ENCODE measurements at places on chromosomes 2 and 18.

DNA sequence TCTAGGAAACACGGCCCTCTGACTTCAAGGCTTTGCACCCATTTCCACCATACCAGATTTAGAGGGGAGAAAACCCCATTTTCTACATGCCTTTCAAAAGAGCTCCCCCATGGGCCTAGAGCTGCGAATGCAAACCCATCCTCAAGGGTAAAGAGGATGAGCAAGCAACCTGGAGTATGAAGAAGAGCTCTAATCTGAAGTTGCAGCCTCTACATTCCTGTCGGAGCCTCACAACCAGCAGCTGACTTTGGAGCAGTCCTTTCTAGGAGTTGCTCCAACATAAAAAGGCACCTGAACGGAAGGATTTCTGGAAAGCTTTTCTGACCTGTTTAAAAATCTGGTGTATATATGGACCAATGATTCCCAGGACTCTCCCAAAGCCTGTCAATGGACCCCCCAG lies 81.4 kb upstream of the POMC start:
- DNase-seq: no peak

GRCh38 chr2:136059036-136059472 lies 58.9 kb downstream of the CXCR4 start:
- DNase-seq: no peak

- no peak for DNase-seq
These were observed 49.3 kb downstream of the GPR39 start for GRCh38 chr2:132465917-132466316.

GRCh38 chr18:61295153-61295552 lies 38.1 kb upstream of the CDH20 start:
- DNase-seq: no peak

DNA sequence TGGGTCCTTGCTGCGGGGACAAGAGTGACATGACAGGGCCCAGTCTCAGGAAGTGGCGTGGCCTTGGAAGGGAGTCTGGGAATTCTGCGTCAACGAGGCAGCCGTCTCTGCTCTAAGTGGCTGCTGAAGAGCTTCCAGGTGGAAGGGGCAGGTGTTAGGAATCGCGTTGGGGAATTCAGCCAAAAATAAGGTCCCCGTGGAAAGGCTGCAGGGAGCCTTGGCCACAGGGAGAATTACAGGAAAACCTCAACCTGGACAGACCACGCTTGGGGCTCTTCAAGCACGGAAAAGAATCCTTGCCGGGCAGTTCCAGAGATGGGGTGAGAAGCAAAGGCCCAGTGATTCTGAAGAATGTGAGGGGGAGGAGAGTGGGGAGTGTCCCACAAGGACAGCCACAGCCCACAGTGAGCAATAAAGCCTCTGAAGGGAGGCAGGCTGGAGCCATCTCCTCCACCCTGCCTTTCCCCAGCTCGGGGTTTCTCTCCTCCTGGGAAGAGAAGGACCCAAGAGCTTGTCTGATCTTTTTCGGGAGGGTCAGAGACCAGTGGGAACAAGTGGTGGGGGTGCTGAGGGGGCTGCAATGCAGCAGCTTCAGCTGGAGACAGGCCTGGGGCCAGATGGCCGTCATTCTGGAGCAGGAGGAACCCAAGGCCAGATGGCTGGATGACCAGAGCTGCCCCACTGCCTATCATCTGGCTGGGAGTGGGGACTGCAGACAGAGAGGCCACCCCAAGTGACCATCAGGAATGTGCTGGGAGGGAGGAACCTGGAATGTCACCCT lies 106.4 kb upstream of the SMAD2 start:
- no peak for DNase-seq

DNA sequence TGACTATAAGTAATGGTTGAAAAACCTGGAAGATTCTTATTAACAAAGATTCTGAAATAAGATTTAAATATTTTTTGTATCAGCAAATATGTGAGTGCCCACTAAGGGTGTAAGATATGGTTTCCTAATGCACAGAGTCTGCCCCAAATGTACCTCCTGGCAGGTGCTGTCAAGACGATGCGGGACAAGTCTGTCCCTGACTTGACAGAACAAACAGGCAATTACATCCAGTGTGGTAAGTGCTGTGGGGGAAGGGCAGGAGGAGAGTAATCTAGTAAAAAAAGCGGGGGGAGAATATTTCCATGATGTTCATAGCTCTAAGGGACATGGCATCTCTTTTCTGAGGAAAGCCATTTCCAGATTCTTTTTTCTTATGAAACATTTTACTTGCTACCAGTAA lies 127.5 kb downstream of the COL4A4 start:
- no peak for DNase-seq

- no peak for DNase-seq
These were observed 23.1 kb downstream of the MXD1 start for GRCh38 chr2:69937968-69938367.

- DNase-seq: no peak
These were observed 51.9 kb upstream of the SEMA4C start for GRCh38 chr2:96921561-96922319.

- DNase-seq: no peak
These were observed 48.4 kb downstream of the DCDC2C start for GRCh38 chr2:3751806-3752205.

- DNase-seq: no peak
These were observed 5.7 kb downstream of the SERPINB8 start for GRCh38 chr18:63975628-63976027.

DNA sequence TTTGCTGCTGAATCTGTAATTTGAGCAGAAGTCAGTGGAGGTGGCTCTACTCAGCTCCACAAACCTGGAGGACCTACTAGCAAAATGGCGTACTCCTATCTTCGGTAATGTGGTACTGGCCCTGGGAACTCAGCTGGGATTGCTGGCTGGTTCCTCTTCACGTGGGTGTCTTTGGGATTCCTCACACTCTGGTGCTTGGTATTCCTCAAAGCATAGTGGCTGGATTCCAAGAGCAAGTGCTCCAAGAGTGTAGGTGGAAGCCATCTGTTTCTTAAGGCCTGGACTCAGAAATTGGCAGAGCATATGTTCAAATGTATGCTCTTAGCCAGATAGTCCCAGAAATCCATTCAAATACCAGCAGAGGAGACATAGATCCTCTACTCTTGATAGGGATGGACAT lies 281.9 kb upstream of the CDH7 start:
- DNase-seq: no peak

- no peak for DNase-seq
These were observed 1.6 kb upstream of the EPC2 start for GRCh38 chr2:148642891-148643416.

DNA sequence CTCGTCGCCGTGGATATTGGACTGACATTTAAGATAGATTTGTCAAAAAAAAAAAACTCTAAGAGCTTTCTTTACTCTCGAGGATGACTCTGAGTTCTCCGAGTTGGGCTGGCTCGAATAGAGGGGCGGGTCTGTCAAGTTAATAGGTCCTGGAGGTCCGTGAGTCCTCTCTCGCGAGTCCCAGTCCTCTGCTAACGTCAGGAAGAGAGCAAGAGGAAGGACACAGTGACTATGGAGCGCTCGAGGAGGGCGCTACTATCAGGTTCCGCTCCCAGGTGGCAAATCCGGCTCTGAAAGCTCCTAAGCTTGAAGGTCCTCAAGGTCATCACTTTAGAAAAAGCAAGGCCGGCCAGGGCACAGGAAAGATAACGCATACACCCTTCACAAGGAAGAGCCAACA lies 404 bp upstream of the AKAIN1 start:
- no peak for DNase-seq

DNA sequence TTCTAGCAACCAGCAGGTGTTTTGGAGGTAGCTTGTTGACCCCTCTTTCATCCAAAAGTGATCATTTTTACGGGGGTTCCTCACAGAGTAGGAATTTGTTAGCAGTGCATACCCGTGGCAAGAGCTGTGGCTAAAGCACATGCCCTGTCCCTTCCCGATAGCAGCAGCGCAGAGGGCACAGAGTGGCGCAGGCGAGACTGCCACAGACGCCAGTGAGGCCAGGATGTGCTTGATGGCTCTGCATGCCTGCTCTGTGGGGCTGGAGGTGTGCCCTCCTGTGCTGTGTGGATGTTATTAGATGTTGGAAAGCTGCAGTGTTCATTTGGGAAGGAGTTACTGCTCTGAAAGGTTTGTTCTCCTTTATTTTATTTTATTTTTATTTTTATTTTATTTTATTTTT lies 153.6 kb downstream of the FAM210A start:
- no peak for DNase-seq

- no peak for DNase-seq
These were observed 37.7 kb upstream of the TBC1D8 start for GRCh38 chr2:101188683-101189405.

DNA sequence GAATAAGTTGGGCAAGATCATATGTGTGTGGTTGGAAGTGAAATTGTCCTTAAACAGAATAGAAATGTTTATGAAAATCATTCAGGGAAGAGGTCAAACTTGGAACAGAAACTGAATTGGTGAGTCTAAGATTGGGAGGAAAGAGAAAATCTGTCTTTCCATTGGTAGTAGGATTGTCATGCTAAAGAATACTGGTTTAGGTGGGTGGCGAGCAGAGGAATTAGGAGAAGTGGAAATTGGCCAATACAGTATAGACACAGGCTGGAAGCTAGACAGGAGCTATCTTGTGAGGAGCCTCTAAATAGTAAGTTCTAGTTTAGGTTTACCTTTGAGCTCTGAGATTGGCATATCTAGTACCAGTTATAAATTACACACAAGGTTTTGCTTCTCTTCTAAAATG lies 80.9 kb upstream of the KYNU start:
- no peak for DNase-seq

- DNase-seq: no peak
These were observed 106.3 kb downstream of the SLC4A3 start for GRCh38 chr2:219733746-219734145.

- DNase-seq: no peak
These were observed 6.4 kb downstream of the FN1 start for GRCh38 chr2:215429424-215429823.

DNA sequence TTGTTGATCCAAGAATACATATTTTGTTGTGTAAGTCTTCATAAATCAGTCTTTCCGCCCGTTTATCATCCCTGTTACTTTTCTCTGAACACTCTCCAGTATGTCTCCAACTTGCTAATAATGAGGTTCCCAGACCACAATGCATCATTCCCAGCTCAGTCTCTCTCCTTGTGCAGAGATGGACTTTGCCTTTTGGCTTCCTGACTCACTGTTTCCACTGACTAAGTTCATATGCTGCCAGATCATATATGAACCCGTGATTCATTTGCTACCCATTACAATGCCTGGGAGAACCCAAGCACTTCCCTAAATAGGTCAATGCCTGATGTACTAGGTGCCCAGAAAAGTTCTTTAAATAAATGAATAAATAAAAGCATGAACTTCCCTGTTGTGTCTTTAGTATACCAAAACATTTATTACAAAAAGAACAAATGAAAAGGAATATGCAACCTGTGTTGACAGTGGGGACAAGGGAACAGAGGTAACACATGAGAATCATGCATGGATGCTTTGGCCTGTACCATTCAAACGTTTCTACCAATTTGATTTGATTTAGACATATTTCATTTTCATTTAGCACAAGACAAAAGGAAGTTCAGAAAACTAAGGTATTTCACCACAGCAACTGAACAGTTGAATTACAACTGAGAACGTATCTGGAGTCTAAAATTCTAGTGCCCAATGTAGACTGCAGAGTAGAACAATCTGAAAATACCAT lies 215.4 kb upstream of the HNRNPA3 start:
- DNase-seq: no peak

DNA sequence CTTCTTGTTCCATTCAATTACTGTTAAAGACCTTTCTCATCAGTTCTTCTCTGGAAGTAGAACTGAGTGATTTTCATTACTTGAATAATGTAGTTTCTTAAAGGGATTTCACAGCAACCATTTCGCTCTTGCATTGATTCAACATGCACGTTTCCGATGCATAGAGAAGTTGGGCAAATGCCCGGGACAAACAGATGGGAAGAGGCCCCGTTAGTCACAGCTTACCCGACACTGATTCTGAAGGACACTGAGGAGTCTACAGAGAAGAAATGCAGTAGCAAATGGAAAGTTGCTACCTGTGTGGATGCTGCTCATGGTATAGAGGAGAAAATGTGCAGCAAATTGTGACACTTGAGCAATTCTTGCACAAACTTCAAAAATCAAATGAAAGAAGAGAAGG lies 32.3 kb upstream of the GCG start:
- no peak for DNase-seq

GRCh38 chr18:79818036-79818435 lies 20.3 kb downstream of the KCNG2 start:
- no peak for DNase-seq

DNA sequence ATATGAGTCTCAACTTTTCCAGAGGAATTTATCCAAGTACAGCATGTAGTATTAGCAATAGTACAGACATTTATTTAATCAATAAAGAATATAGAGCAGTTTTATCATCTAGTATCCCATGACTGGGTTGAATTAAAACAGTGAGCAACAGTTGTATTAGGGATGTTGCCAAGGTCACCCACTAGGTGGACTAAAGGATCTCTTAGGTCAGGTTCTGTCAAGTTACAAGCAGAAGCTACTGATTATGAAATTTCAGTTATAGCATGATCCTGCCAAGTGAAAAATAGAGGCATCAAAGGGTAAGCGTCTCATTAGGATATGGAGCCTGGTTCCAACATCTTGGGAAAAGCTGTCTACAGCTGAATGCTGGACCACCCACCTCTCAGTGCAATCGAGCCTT lies 52.1 kb upstream of the LAPTM4A start:
- DNase-seq: no peak

GRCh38 chr18:68942230-68942629 lies 144.3 kb downstream of the CCDC102B start:
- DNase-seq: no peak

- DNase-seq: no peak
These were observed 85.0 kb downstream of the ZAP70 start for GRCh38 chr2:97798416-97798815.

DNA sequence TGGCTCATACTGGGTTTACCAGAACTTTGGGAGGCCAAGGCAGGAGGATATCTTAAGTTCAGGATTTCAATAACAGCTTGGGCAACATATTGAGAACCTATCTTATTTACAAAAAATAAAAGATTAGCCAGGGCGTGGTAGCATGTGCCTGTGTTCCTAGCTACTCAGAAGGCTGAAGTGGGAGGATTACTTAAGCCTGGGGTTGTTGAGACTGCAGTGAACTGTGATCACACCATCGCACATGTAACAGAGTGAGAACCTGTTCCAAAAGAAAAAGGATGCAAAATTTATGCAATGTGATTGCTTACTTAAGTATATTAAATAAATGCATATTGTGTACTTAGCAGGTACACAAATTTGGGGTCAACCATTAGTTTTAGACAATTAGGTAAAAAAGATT lies 768.9 kb upstream of the CDH7 start:
- no peak for DNase-seq

- DNase-seq: no peak
These were observed 3.1 kb upstream of the KCNJ13 start for GRCh38 chr2:232779465-232779864.

GRCh38 chr18:73684647-73685046 lies 463.0 kb downstream of the FBXO15 start:
- DNase-seq: no peak
